ENCODE measurements at places on chromosomes 3 and 15.
A peak's percentile ranks its signal among the peaks of the same experiment; 100 is the strongest.

GRCh38 chr3:154552338-154552737 is 122.3 kb upstream of the GPR149 start:
- no peak for DNase-seq

DNA sequence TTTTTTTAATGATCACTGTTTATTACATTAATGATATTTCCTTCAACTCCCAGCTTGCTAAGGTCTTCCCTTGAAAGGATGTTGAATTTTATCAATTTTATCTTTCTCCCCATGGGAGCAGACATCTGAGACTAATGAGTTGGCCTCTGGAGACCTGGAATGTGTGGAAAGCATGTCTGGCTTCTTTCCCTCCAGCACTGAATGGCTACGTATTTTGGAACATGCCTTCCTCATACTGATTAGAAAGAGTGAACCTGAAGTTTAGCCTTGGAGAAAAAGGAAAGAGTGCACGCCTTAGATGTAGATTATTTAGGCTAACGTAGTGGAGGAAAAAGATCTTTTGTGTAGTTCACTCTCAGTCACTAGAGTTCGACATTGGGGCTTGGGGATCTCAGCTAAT is 25.1 kb downstream of the CASR start:
- no peak for DNase-seq

GRCh38 chr3:64627042-64627441 is 60.8 kb downstream of the ADAMTS9 start:
- DNase-seq, result no peak

GRCh38 chr3:192642651-192643050 is 84.7 kb downstream of the FGF12 start:
- DNase-seq, result no peak

GRCh38 chr3:35665390-35666055 is 26.2 kb downstream of the ARPP21 start:
- DNase-seq, result no peak

DNA sequence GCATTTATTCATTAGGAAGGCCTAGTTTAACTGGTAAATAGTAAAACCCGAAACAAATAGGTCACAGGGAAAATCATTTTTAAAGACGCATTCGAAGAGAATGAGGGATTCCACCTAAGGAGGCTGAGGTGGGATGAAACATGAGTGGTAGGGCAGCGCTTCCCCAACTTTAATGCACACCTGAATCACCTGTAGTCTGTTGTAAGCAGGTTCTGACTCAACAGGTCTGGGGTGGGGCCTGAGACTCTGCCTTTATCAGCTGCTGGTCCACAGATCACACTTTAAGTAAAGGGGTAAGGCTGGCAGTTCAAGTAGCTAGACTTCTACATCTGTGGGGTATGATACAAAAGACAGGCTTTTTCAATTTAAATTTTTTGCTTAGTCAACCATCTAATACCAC is 223.5 kb upstream of the UBE2E2 start:
- no peak for DNase-seq

DNA sequence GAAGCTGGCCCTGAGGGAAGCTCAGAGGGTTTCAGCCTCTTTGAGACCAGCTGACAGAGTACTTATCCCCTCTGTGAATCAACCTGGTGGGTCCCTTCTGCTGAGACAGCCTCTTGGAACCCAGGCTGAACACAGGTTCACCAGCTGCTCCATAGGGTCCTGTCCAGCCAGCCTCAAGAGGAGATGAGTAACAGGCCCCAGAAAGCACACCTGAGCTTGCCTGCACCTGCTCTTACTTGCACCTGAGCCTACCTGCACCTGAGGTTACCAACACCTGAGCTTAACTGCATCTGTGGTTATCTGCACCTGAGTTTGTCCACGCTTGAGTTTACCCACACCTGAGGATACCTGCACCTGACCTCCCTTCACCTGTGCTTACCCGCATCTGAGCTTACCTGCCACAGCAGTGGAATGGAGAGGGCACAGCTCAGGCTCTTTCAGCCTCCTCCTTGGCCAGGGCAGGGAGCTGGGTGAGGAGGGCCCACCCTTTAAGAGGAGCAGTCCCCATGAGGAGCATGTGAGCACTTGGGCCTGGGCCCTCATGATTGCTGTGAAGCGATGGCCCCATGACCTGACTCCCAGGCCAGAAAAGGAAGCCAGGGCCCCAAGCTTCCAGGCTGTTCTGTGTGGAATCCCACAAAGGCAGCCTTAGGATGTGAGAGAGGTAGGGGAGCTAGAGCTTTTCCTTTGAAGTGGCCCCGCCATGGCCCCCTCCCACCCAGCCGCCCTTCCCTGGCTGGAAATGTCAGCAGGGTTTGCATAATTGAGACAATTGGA is at the start of gene TRPM1:
TRPM1 (minus strand) TSS at position 464 of the 777 bp plus-strand sequence. CDS start 20,370 bp downstream, outside the sequence.
- DNase-seq, result no peak

- no peak for DNase-seq
Observed at GRCh38 chr3:178304758-178305467, 231.3 kb upstream of the KCNMB2 start.

DNA sequence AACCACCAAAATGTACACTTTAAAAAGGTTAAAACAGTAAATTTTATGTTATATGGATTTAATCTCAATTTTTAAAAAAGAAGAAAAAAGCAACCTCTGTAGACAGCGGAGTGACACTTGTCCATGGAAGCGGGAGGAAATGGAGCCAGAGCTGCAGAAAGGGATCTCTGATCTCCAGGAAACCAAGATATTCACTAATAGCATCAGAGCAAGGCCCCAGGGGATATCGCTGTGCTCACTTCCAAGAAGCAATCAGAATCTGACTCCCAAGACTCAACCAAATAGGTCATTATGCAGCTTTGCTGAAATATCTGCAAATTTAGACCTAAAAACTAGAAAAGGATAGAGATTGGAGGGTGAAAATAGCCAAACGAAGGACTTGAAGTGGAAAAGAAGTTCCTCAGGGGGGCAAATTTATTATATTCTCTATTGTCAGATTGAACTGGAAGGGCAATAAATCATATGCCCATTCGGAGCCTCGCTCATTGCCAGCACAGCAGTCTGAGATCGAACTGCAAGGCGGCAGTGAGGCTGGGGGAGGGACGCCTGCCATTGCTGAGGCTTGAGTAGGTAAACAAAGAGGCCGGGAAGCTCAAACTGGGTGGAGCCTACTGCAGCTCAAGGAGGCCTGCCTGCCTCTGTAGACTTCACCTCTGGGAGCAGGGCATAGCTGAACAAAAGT is 62.0 kb upstream of the ATP2C1 start:
- no peak for DNase-seq

- DNase-seq, result no peak
Observed at GRCh38 chr15:37733628-37734027, 200.8 kb upstream of the TMCO5A start.

DNA sequence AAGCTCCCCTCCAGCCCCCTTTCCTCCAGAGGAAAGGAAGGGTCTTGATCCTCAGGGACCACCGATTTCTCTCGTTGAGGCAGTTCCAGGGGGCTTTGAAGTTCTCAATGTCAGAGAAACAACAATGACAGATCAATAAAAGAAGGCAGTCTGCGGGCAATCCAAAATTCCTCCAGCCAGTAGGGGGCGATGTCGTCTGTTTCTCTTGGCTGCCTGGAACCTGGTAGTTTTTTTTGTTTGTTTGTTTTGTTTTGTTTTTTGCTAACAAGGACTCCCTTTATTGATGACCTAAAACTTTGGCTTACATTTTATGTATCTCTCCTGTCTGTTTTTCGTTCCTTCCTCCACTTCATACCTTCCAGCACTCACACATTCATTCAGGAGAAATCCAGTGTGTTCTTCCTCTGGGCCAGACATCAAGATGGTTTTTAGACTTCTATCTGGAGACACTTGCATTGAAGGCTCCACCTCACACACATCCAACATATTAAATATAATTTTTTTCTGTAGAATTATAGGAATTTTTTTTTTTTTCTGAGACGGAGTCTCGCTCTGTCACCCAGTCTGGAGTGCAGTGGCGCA is 276.6 kb downstream of the RPLP1 start:
- DNase-seq, result peak; percentile 68

DNA sequence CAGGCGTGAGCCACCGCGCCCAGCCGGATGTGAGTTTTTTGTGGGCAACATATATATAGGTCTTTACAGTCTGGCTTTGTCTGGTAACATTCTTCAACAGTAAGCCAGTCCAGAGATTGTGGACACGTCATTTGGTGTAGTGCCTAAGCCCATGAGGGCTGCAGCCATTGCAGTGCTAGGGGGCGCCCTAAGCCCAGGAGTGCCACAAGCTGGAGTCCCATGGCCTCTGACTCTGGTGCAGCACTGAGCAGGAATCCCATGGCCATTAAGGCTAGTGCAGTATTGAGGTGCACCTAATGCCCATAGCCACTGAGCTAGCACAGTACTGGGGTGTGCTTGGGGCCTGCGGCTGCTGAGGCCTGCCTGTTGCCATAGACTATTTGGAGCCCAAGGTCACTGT is 136.4 kb upstream of the NDN start:
- no peak for DNase-seq

DNA sequence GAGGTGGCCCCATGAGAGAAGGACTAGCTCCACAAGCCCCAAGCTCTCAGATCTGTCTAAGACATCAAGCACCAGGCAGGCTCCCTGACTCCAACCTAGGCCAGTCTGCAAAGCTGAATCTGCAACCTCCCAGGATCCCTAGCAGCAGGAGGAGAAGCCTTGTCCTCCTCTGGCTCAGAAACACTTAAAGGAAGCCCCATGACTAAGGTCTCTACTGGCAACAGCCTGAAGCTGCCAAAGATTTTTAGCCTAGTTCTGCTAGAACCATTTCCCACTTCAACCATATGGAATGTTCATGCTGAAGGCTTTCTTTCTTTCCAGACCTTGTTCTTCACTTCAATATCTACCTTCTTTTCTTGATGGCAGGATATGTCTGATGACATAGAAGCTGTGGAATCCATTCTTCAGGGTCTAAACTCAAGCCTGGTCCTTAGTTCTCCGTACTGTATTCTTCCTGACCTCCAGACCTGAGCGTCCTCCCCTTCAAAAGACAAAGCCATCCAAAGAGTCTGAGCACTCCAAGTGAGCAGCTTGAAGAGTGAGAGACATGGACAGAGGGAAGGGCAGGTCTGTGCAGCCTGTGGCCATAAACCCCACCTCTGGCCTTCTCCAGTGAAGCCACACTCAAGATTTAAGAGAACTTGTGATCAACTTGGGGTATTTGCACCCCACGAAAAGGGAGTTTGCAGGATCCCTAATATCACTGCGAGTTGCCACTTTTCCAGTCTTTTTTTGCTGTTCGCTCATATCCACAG is 23.1 kb downstream of the SST start:
- no peak for DNase-seq

GRCh38 chr15:66401130-66402021 is 14.7 kb downstream of the MAP2K1 start:
- no peak for DNase-seq

GRCh38 chr15:61003437-61004218 is 225.5 kb downstream of the RORA start:
- no peak for DNase-seq

DNA sequence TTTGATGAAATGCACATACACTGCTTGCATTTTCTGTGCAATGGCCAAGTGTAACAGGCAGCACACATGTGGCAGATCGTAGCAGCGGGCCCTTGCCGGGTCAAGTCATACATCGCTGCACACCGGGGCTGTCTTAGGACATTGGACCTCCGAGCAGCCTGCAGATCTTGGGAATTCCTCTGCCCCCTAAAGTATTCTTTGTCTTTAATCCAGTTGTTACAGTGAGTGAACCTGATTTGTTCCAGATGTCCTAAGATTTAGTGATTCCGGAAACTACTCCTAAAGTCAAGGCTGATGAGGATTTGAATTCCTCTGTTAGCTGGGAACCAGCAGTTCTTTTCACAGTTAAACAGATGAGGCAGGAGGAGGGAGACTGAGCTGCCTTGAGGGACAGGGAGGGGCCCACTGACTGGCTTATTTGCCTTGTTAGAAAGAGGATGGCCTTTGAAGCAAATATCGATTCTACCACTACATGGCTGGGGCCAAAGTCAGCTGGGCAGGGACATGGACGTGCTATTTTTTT is 190.7 kb upstream of the CTDSPL start:
- no peak for DNase-seq

GRCh38 chr3:68306571-68306970 is 625.8 kb downstream of the TAFA4 start:
- no peak for DNase-seq

DNA sequence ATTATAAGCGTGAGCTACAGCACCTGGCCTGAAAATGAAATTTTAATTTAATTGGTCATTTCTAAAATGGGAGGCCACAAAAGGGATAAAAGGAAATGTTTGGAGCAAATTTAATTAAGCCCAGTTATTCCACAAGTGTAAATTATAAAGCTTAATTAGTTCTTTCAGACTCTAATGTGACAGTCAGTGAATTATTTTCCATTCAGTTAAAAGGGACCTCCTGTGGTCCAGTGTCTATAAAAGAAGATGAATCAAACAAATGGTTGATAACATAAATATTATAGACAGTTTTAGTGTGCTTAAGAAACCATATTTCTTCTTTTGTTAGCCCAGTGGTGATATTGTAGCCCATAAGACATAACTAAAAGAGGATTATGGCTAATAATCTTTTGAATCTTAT is 66.4 kb downstream of the CNOT10 start:
- no peak for DNase-seq

DNA sequence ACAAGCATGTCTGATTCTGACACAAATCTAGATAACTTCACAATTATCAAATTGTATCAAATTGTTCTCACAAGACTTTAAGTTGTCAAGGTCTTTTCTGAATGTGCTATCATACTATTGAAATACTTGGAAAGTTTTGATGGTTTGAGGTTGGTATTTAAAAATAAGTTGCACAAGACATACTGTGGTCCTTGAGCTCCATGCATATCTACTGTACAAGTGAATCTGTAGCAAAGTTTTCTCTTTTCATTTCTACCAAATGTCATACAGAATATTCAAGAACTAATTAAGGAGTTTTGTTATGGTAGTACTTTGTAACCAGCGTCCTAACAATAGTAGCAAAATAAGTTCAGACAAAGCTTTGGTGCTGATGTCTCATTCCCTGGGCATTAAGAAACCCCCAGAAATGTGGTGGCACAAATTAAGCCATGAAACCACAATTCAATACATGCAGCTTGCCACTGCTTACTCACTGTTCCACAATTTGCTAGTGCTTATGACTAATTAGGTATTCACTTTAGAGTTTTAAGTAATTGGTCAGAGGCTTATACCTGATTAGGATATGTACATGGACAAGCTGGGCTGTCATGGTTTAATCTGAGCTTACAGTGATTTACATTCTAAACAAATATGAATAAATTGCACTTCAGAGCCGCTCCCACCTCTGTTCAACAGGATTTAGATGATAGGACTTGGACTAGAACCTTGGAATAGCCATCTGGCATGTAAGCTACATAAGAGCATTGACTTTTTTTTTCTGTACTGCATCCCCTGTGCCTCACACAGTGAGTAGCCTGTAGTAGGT is 8.8 kb downstream of the TBC1D23 start:
- no peak for DNase-seq

GRCh38 chr15:39287322-39288195 is 293.3 kb upstream of the THBS1 start:
- DNase-seq, result no peak

GRCh38 chr3:63344661-63345060 is 66.6 kb downstream of the SYNPR start:
- DNase-seq, result no peak

GRCh38 chr3:45011756-45012508 is 14.2 kb upstream of the CLEC3B start:
- no peak for DNase-seq

- DNase-seq, result no peak
Observed at GRCh38 chr3:177050501-177051237, 146.6 kb downstream of the TBL1XR1 start.
